ENCODE measurements at places on chromosomes 1 and 21.

- no peak for DNase-seq
Observed at GRCh38 chr1:182338806-182339370, 52.7 kb downstream of the GLUL start.

- DNase-seq = peak; percentile 25
Observed at GRCh38 chr1:89754518-89754917, 66.3 kb upstream of the LRRC8D start.

DNA sequence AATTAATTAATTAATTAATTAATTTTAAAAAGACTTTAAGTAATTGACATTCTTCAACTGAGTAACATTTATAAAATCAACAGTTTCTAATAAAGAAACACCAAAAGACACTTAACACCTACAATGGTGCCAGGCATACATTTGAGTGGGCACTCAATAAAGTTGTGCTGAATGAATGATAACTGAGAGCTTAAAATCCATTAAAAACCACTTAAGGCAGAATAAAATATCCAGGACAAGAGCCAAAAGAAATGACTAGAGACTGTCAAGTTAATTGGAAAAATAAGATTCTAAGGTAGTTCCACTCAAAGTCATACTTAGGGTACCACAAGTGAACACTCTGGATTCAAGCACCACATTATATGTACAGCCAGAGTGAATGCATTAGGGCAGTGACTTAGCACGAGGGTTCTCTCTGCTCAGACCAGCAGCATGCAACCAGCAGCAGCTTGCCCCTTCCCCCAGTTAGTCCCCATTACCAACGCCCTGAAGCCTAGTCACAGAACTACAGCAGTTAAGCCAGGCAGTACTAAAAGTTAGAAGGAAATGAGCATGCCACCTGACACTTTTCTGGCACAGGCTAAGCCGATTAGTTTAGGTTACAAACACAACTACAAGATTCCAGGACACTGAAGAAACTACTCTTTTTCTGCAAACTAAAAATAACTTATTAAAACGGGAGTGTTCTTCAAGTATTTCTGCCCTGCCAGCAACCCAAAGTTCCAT, 46.5 kb downstream of the LUZP1 start:
- DNase-seq = no peak

GRCh38 chr1:153881751-153882150, 41.0 kb downstream of the GATAD2B start:
- no peak for DNase-seq

- DNase-seq = no peak
Observed at GRCh38 chr21:44006017-44006619, 6.0 kb upstream of the TRAPPC10 start.

DNA sequence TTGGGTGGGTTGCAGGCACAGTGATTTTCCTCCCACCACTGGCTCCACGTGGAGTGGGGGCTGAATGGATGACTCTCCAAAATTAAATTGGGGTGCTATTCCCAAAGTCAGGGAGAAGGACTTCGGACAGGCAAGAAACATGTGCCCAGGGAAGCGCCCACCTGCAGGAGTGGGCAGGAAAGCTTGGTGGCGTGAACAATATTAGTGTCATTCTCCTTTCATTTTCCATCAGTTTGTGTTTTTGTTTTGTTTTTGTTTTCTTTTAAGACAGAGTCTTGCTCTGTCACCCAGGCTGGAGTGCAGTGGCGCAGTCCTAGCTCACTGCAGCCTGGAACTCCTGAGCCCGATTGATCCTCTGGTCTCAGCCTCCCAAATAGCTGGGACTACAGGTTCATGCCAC, 30.1 kb downstream of the TOMM20 start:
- DNase-seq = no peak

DNA sequence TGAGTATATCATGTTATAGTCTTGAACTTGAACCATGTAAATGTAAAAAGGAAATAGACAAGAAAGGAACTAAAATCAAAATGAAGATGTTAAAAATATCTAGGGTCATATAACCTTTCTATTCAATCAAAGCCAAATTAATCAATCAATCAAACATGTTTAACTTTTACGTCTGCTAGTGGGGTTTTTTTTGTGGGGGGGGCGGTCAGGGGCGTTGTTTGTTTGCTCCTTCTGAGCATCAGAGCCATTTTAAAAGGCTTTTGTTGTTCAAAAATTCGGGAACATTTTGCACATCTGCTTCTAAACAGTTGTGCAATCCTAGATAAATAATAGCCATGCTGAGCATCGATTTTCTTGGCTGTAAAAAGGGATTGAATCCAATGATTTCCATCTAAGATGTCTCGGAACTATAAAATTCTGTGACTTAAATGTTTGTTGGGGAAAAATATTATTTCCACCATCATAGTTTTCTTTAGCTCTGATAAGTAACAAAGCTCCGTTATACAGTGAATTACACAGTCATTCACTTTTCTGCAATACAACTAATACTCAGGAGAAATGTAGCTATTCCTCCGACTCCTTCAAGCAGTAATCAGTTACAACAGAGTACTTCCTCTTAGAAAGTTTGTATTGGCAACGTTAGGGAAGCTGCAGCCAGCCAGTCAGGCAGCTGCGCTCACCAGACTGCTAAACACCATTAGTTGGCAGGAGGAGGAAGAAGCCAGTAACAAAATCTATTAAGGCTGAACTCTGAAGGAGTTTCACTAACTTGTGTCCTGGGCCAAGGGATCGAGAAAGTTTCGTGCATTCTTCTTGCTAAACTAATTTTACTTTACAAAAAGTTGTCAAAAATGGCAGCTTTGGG, 2.2 kb downstream of the SPATA6 start:
- DNase-seq = peak; percentile 11

DNA sequence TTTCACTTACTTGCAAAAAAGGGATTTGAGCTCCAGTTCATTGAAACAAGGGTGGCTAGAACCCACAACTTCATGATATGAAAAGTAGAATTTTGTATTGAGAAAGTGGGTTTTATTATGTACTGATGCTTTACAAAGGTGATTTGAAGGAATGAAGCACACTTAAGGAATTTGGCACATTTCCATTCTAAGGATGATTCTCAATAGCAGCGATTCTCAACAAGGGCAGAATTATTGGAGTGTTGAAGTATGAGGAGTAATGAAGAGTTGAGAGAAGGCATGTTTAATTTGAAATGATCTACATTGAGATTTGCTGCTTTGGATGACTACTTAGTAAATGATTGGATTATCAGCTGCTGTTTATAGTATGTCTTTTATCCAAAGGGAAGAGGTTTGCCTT, 54.7 kb downstream of the FNBP1L start:
- DNase-seq = no peak

- no peak for DNase-seq
Observed at GRCh38 chr1:14820295-14821085, 222.0 kb downstream of the KAZN start.

GRCh38 chr1:2236695-2237677, 8.9 kb downstream of the SKI start:
- peak; percentile 74 for DNase-seq

DNA sequence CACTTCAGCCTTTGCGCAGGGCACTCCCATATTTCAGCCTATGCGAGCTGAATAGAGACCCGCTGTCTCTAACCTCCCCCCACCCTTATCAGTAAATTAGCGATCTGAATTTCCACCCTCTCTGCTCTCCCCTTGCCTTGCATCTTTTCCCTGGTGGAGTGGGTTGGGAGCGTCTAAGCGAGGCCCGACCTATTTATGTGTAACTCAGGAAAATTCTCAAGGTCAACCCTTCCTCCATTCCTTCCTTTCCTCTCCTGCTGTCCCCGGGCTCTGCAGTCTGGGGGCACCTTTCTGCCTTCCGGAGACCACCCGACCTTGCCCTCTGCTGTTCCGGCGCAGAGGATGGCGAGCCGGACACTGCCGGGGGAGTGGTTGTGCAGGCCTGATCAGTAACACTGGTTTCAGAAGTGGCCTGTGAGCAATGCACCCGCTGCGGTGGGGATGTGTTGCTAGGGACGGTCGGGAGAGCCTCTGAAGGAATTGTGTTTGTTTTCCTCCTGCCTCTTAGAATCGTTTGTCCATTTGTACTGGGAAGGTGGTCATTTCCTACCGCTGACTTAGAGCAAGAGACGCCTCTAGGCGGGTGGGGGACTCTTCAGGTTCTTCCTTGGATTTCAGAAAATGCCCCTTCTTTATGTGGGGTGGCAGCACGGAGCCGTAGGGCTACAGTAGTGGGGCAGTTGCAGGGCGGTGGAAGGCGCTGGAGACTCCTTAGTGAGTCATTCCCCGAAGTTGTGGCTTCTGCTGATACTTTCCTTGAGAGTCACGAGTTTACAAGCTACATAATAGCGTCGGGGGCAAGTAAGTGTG, 513 bp downstream of the MGST3 start:
- DNase-seq = peak; percentile 30

GRCh38 chr1:21184276-21184675, 7.6 kb upstream of the EIF4G3 start:
- no peak for DNase-seq

GRCh38 chr1:17239420-17239819, 9.5 kb upstream of the PADI3 start:
- DNase-seq = peak; percentile 20

- peak; percentile 42 for DNase-seq
Observed at GRCh38 chr1:20634594-20635084, 1.4 kb downstream of the PINK1 start.

DNA sequence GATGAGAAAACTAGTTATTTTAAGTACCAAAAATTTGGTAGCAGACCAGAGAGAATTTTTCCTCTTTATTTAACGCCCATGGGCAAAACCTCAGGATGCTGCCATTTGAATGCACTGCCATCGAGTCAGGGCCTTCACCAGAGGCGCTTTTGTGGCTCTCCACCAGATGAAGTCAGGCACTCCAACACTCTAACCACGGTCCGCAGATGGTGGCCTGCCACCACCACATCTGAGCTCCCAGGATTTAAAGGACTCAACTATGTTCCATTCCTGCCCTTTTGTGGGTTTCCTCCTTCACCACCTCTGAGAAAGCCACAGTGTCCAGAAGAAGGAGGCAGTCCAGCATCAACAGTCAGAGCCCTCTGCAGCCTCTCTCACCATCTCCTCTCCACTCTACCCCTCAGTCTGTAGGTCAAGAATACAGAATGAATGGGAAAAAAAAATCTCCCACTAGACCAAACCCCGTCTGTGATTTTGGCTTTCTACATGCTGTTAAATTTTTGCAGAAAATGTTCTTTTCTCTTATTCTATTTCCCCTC, 647.4 kb downstream of the USP25 start:
- no peak for DNase-seq

DNA sequence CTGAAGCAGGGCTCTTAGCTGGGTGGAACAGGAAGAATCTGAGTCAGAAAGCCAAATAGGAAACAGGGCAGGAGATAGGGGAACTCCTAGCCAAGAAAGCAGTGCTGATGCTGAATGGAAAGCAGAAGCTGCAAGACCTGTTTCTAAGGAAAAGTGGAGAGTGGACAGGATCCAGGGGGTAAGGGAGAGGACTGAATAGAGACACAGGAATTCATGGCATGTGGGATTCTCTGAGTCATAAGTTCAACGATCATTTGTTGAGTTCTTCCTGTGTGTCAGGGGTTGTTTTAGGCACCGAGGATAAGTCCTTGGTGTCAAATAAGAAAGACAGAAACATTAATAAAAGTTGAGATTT, 153.8 kb upstream of the FGGY start:
- no peak for DNase-seq

- DNase-seq = no peak
Observed at GRCh38 chr1:155003227-155003765, 694 bp downstream of the ZBTB7B start.

- no peak for DNase-seq
Observed at GRCh38 chr1:89990976-89991831, 3.7 kb upstream of the ZNF326 start.

- no peak for DNase-seq
Observed at GRCh38 chr1:109901524-109902145, 9.0 kb upstream of the CSF1 start.

- DNase-seq = peak; percentile 39
Observed at GRCh38 chr1:202143768-202144401, 652 bp downstream of the ARL8A start.

DNA sequence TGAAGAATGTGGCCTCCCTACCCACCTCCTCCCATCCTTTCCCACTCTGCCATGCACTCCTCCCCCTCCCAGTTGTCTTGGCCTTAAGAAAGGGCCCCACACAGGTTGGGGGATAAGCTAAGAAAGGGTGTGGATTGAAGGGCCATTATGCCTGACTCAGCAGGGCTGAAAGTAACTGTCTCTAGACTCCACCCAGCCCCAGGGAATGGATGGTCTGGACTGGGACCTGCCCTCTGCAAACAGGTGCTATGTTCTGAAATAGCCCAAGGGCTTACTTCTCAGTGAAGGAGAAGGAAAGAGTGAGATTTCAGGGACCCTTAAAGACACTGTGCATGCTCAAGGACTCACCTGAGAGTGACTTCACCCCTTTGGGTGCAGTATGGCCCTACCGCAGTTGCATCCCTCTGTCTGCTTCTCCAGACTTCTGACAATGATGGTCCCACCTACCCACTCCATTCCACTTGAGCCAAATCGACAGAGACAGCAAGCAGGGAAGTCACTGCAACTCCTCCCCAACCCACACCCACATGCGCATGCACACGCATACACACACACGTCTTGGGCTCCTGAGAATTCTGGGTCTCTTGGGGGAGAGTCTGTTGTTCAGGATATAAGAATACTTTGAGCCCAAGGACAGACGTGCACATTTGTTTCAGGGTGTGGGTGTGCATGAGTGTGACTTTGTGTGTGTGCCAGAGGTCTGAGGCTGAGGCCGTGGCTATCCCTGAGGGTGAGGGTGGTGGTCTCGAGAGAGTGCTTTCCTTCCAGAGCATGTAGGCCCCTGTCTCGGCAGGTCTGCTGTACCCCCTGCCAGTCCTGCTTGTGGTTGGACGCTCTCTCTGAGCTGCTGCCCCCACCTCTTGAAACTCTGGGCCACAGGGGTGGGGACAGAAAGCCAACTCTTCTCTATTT, 231.9 kb downstream of the PTPRU start:
- no peak for DNase-seq
